Dermis microvascular lymphatic vessel endothelial cell (primary cell): ENCODE measurements at places on chromosomes 3 and 15.

GRCh38 chr15:60605879-60606307 is 127.0 kb upstream of the ICE2 start:
- peak; percentile 98 for DNase-seq

- no peak for DNase-seq
Measured at GRCh38 chr3:196280689-196281440, 6.7 kb downstream of the PCYT1A start.

DNA sequence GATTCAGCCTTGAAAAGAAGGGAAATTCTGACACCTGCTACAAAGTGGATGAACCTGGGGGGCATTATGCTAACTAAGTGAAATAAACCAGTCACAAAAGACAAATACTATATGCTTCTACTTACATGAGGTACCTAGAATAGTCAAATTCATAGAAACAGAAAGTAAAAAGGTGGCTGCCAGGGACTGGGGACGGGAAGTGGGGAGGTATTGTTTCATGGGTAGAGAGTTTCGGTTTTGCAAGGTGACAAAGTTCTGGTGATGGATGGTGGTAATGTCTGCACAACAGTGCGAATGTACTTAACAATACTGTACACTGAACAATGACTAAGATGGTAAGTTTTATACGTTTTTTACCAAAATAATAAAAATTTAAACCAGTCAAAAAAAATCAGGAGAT is 4.8 kb downstream of the IDH2 start:
- DNase-seq = no peak

GRCh38 chr15:90638201-90638691 is 78.9 kb upstream of the BLM start:
- DNase-seq = no peak

- no peak for DNase-seq
Measured at GRCh38 chr15:89149501-89150101, 61.3 kb downstream of the ABHD2 start.

- DNase-seq = no peak
Measured at GRCh38 chr3:195440379-195440778, 2.4 kb downstream of the ACAP2 start.

DNA sequence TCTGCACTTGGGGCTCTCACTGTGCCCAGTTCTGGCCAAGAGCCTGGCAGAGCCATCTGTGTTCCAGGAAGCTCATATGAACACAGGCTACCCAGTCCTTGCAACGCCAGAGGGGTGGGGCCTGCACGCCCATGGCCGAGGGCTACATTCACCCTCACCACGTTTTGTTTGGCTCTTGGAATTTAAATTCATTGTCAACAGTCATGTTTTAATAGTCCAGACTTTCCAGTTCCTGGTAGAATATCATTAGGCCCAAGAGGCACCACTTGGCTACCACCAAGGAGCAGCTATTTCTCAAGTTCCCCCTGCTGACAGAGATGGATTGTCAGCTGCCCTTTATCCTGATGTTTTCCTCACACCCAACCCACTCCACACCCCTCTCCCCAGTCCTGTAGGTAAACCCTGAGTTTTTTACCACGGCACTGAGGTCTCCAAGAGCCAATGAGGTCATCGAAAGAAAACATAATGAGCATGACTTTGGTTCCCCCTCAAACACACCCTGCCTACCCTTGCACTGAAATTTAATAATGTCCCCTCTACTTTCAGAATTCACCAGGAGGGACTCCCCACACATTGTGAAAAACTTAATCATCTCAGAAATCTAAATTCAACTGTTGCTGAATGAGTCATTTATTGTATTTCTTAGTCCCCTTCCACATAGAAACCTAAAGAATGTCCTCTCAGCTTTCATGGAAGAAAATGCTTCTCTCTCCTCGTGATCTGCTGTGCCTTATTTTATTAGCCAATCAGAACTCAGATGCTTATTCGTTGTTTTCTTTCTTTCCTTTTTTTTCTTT is 125.1 kb downstream of the SHQ1 start:
- DNase-seq = peak; percentile 37

GRCh38 chr3:68793759-68794701 is 138.3 kb downstream of the TAFA4 start:
- no peak for DNase-seq

DNA sequence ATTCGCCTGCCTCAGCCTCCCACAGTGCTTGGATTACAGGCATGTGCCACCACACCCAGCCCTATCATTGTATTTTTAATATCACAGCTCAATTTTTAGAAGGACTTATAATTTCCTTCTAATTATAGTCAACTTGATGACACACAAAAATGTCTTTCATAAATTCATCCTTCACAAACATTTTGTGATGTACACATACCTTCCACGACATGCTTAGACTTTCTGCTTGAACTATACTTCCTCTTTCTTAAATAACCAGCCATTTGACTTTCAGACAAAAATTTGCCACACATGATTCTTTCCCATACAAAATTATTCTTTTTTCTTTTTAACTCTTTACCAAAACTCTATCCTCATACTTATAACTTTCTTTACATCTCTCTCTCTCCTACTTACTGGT is 48.4 kb upstream of the CCK start:
- no peak for DNase-seq

- peak; percentile 48 for DNase-seq
Measured at GRCh38 chr15:77053709-77054108, 17.2 kb downstream of the TSPAN3 start.

DNA sequence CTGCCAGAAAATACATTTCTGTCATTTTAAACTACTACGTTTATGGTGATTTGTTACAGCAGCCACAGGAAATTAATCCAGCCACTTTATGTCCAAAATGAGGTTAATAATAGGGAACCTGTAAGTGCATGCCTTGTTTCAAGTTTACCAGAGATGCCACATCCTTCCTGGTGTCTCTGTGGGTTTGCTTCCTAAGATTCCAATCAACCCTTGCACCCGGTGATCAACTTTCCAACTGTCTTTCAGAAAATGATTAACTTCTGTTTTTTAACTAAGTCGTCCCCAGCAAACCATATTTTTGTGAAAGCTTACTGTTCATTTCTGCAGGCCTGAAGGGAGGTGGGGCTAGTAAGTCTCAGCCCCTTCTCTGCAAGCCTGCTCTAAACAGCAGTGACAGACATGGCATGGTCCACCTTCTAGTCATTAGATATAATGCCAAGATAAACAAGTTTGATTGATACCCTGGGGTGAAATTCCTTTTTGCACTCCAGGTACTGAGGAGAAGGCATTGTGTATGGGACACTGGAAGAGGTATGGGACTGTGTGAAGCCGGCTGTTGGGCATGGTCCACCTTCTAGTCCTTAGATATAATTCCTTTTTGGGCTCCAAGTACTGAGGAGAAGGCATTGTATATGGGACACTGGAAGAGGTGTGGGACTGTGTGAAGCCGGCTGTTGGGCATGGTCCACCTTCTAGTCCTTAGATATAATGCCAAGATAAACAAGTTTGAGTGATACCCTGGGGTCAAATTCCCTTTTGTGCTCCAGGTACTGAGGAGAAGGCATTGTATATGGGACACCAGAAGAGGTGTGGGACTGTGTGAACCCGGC is 11.1 kb upstream of the TMC3 start:
- no peak for DNase-seq

DNA sequence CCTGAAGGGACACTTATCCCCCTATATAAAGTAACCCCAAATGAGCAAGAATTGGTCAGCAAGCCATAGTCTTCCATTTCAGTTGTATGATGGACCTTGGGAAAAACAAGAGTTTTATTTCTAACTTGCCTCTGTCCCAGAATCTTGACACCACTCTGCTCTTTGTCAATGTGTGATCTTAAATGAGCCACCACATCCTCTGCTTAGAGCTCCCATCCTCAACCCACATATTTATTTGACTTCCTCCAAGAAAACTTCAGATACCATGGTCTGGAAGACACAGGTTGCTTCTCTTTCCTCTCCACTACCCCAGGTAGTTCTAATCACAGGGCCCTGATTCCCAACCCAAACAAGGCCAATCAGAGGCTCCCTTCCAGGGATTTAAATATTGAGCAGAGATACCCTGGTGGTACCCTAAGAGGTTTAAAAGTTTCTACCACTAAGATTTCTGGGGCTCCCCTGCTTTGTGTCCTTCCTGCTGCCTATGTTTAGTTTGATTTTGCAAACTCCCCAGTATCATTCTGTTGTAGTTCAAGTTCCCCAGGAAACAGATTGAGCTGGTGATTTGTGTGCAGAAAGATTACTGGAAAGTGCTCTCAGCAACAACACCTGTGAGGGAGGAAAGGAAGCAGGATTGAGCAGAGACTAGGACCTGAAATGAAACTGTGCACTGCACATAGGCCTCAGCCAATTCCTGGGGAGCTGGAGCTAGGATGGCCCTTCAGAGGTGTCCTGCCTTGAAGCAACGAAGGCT is 64.3 kb downstream of the MTHFS start:
- no peak for DNase-seq

GRCh38 chr3:46399557-46399956 is 7.3 kb downstream of the CCR5AS start:
- DNase-seq = no peak

DNA sequence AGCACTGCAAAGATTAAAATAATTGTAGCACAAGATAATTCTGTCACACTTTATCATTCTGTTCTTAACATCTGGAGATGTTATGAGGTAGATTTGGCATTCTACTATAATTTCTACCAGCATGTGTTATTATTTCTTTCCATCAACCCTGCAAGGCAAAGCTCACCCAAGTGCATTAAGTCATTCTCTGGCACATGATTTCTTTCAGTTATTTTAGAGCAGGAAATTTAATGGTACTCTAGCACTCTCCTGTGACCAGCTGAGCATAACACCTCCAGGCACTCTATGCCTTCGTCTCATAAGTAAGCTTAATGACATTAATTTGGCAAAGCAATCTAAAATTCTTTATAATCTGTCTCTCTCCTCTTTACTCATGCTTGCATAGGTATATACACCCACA is 300.2 kb upstream of the GPR149 start:
- no peak for DNase-seq

- no peak for DNase-seq
Measured at GRCh38 chr3:99868311-99868646, 50.6 kb downstream of the CMSS1 start.

DNA sequence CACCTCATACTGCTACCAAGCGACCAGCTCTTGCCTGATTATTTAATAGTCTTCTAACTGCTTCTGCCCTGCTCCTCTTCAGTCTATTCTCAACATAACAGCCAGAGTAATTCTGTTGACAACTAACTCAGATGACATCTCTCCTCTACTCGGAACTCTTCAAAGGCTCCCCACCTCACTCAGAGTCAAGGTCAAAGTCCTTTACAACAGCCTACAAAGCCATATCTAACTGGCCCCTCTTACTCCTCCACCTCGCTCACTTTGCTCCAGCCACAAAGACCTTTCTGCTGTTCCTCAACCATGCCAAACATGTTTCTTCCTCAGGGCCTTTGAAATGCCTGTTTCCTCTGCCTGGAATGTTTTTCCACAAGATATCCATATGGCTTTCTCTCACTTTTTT is 43.6 kb downstream of the PIK3R4 start:
- no peak for DNase-seq

- DNase-seq = no peak
Measured at GRCh38 chr3:20811006-20811405, 625.0 kb upstream of the SGO1 start.

DNA sequence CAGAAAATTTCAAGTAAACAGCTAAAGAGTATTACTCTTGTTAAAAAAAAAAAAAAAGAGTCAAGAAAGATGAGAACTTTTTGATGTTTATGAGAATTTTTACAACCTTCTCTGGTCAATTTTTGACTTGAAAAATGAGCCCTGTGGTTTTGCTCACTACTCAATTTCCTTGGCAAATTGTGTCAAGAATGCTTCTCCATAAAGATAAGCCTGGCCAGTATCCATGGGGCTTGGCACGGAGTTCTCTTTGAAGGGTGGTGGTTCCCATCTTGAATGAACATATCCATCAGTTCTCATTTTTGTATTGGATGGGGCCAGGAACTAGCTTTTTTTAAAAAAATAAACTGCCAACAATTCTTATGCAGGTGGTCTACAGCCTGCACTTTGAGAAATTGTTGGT is 179.9 kb downstream of the RYR3 start:
- DNase-seq = no peak

GRCh38 chr3:126111566-126112475 is 27.9 kb upstream of the SLC41A3 start:
- DNase-seq = no peak

DNA sequence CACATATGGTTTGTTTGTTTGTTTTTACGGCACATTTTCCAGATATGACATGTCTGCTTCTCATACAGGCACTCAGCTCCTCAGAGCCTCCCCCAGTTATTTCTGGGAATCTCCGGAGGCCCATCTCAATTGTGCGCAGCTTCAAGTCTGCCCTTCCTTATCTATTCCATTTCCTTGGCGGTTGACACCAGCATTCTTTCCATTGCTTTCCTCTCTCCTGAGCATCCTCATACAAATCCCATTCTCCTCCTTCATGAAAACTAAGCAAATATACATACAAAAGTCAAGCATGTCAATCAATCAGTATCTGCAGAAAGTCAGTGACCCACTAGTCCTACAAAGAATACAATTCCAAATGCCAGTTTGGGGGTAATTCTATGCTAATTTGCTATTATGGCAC is 166.7 kb downstream of the SQOR start:
- no peak for DNase-seq

- peak; percentile 45 for DNase-seq
Measured at GRCh38 chr3:134795746-134796280, 753 bp downstream of the EPHB1 start.

GRCh38 chr15:57102858-57103257 is 184.4 kb downstream of the TCF12 start:
- DNase-seq = no peak

GRCh38 chr3:110750201-110750600 is 321.4 kb upstream of the NECTIN3 start:
- DNase-seq = no peak

GRCh38 chr3:141333836-141334626 is 34.3 kb upstream of the ZBTB38 start:
- DNase-seq = no peak

DNA sequence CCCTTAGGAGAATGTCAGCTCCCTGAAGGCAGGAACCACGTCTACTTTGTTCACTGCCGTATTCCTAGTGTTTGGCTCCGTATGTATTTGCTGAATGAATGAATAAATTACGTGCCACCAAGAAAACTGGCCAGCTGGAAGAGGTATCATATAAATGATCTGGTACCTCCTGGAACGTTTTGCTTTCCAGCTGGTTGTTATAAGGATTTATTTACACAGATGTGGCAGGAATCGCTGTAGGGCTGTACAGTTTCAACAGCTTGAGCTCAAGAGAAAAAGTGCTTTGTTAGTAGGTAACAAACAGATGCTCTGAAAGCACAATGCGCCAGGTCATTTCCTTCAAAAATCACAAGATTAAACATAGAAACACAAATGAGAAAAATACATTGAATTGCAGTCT is 108.8 kb upstream of the ATP2B2 start:
- DNase-seq = no peak
